NCI-H1092 treated with DMSO at 0.1 percent for 48 hours (cell line): ENCODE measurements at places on chromosomes 11 and 22.

GRCh38 chr11:63710476-63711217 lies 29.3 kb downstream of the RTN3 start:
- DNase-seq, result no peak

DNA sequence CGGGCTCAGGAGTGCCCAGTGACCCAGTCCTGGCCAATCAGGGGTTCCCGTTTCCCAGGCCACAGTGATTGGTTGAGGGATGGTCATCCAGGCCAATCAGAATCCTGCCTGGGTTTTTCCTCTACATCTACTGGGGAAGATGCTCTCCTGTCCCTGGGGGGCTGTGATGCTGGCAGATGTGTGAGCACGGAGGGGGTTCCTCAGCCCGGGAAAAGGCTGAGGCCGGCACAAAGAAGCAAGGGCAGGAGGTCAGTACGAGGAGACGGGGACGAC lies 171.2 kb downstream of the CTTN start:
- DNase-seq, result no peak

DNA sequence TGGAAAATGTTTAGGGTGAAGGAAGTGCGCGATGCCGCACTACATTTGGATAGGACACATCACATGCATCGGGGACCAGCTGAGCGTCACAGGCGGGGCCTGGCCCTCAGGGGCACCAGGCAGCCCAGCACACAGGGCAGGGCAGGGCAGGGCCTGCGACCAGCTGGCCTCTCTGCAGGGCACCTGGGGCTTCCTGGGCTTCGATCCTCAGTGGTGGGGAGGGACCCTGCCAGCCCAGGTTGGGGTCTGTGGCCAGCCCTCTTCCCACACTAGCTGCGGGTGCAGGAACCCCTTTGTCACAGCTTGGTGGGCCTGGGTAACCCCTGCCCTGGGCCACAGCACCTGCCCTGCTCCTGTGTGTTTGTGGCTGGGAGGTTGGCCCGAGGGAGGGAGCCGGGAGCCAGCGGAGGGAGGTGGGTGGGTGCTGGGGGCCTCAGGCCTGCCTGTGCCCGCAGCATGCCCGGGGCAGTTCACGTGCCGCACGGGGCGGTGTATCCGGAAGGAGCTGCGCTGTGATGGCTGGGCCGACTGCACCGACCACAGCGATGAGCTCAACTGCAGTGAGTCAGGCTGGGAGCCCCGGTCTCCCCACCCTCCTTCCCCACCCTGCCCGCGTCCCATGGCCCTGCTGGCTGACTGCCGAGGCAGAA lies 37.9 kb downstream of the ST14 start:
- DNase-seq, result no peak

DNA sequence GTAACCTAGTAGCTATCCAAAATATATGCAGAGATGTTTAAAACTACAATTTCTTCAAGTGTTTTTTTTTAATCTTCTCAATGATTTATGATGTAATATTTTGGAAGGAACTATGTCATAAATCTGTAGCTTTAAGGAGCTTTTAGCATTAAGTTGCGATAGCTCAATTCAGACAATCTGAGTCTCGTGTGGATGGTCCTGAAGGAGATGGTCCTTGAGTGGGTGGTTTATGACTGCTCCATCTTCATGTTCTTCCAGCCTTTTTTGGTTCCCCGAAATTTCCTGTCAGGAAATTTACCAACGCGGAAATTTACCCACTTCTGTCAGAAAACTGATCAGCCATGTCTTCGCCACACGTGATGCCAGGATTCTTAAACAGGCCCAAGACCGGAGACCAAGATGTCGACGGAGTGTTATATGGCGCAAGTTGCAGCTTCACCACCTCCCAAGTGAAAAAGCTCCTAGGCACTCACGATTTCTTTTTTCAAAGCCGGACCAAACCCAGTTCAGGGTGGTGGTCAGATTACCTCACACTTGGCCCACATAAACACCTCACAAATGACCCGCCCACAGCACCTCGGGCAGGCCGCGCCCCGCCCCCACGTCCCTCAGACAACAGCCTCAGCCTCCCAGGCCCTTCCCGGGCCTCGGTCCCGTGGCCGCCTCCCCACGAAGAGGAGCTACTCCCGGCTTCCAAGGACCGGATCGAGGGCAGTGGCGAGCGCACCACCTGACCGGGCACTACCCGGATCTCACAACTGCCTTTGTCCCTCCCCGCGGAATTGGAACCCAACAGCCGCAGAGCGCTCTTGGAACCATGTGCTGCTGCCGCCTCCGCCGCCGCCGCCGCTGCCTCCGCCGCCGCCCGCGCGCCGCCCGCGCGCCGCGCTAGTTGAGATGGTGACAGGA lies at the start of gene MORC2:
MORC2 (minus strand) TSS at position 760 of the 909 bp plus-strand sequence. CDS start 885 bp downstream, outside the sequence.
- DNase-seq, result no peak

GRCh38 chr11:84812471-84812969 lies 814.6 kb downstream of the DLG2 start:
- no peak for DNase-seq

GRCh38 chr22:41752011-41752970 lies 48.2 kb upstream of the CCDC134 start:
- DNase-seq, result no peak

GRCh38 chr22:39851606-39852315 lies 41.8 kb downstream of the ENTHD1 start:
- DNase-seq, result no peak

- peak; percentile 91 for DNase-seq
Measured at GRCh38 chr11:111735262-111736116, 30.7 kb downstream of the PPP2R1B start.

GRCh38 chr22:19067696-19068348 lies 54.4 kb downstream of the DGCR2 start:
- DNase-seq, result no peak

GRCh38 chr11:118715245-118715831 lies 35.9 kb upstream of the TREH start:
- no peak for DNase-seq

DNA sequence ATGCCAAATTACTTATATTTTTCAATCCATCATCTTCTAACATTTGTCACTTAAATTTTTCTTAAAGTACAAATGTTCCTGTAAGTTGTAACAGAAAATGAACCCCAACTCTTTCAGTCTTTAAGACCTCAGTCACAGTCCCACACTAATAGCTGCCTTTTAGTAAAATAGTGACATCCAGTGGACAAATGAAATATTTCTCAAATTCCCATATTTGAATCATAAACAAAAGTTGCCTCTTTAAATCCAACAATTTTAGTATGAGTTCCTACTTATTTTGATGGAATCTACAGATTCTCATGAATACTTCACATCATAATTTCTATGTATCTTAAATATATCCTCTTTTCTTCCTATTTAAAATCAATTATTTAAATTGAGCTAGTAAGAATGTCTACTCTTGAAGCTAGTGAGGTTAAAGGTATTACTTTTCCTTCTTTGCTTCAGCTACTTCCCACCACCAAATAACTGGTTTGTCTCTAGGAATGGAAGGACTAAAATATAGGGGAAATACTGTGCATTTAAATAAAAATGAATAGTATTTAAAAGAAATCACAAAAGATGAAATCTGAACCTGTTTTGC lies 9.2 kb downstream of the LIN7C start:
- DNase-seq, result peak; percentile 26

DNA sequence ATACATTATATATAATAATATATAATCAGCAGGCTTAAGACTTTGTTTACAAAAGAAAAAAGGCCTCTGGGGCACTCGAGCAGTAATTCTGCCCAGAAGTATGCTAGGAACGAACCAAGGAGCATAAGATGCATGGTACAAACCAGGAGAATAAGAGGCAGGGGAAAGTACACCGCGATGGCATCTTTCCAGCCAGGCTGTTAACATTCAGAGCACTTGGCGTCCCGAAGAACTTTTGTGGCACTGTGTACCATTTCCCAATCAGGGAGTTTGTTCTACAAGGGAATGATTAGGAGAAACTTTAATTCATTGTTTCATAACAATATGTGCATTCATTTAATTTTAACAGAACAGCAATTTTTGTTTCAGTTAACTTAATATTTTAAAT lies 125.1 kb downstream of the WT1 start:
- DNase-seq, result no peak

DNA sequence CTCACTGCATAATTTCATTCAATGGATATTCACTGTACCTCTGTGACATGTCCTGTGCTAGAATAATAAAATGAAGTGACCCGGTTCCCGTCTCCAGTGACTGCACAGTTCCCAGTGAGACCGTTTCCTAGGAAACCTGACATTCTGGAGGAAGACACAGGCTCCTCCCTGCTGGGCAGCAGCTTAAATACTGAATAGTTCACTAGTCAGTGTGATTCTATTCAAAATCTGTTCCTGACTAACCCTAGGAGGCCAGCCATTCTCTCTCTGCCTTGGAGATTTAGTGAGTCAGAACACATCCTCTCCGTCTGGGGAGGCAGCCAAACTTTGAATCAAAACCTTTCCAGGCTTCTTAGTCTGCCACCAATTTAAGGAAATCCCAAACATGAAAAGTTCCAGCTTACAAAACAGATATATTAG lies 11.3 kb downstream of the TRIM66 start:
- DNase-seq, result peak; percentile 23

DNA sequence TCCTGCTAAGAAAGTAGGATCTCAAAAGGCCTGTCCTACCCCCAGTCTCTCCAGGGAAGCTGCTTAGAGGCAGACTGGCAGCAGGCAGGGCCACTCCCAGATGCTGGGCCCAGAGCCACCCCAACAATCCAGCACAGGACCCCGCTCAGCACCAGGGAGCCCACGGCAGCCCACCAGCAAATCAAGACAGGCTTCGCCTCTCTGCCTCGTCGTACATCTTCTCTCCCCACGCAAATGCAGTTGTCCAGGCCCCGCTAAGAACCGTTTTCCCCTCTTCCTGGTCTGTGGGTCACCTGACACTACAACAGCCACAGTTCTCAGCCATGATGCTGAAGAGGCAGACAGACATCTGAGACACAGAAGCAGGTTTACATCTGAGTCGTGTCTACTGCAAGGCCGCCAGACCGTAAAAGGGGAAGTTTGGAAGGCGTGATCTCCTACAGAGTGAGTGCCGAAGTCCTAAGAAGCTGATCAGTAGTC lies 51.1 kb downstream of the IGSF9B start:
- no peak for DNase-seq

DNA sequence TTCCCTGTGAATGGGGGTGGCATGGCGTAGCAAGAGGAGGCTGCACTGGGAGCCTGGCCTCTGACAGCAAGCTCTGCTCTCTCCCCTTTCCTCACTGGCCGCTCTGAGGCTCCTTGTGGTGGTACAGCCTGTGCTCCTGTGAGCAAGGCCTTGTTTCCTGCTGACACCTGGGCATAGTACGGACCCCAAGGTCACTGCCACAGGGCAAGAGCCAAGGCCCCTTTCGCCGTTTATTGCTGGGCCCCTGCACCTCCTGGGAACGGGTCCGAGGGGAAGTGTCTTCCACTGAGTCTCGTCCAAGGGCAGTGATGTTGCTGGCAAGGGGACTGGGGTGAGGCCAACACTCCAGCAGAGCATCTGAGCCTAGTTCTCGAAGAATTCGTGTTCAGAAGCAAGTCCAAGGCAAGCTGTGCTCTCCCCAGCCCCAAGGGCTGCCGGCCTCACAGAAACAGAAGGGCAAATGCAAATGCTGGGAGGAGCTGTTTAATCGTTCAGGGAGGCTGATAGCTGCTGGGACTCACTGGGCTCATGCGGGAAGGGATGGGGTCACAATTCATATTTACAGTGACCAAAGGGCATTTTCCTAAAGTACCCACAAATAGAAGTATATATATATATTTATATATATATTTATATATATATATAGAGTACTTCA lies 15.9 kb upstream of the TTLL12 start:
- no peak for DNase-seq
